Naive thymus-derived CD4-positive, alpha-beta T cell (primary cell): ENCODE measurements at places on chromosomes 4 and X.

DNA sequence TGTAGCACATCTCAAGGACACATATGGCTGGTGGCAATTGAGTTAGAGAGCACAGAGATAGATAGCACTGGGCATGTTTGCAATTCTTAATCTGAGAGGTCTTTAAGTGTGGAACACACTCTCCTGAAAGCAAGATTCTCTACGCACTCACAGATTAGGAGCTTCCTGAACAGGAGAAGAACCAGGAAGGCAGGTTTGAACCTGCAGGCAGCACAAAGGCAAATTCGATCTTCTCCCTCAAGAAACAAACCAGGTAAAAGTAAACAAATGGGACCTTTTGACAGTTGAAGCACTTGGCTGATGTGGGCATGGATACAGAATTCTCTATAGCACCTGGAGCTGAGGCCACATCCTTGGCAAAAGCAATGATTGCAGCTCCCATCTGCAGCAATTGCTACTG lies 24.3 kb downstream of the HS3ST1 start:
- no peak for DNase-seq

GRCh38 chrX:123830309-123830708 lies 29.5 kb upstream of the XIAP start:
- DNase-seq = no peak

DNA sequence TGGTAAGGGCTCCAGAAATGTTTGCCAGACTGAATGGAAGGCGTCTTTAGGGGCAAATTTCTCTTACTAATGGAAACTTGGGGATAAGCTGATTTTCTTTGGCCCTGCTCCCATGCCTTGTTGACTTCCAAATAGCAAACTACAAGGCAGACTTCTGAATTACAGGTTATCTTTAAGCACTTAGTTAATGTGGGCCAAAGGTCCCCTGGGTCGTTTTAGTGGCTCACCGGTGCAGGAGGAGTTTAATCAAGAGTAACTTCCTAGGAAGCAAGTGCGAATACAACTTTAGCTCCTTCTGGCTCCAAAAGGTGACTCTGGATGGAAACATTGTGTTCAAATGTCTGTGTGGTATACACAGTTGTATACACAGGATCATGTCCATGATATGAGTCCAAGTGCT lies 323.6 kb downstream of the SLITRK2 start:
- DNase-seq = no peak

- no peak for DNase-seq
Measured at GRCh38 chrX:74579597-74580198, 34.7 kb downstream of the RLIM start.

DNA sequence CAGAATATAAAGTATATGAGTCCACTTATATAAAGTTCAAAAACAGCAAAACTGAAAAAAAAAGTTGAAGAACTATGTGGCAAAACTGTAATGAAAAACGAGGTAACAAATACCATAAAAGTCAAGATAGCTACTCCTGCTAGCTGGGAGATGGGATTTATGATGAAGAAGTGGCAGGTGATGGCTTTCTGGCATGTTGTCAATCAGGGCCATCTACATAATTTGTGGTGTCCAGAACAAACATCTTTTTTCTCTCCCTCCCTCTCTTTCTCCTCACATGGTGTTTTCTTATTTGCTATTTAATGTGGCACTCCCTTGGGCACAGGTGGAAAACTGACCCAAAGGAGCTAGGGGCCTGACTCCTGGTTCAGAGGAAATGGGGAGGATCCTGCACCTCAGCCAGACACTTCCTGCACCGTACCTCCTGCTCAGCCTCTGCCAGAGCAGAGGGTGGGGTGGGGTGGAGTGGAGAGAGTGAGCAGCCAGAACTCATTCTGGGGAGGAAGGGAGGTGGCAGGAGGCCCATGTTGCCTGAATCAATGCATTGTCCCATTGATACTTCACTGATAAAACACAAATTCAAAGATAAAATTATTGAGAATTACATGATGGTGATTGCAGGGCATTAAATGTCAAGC lies 5.3 kb upstream of the SAP30 start:
- DNase-seq = no peak

DNA sequence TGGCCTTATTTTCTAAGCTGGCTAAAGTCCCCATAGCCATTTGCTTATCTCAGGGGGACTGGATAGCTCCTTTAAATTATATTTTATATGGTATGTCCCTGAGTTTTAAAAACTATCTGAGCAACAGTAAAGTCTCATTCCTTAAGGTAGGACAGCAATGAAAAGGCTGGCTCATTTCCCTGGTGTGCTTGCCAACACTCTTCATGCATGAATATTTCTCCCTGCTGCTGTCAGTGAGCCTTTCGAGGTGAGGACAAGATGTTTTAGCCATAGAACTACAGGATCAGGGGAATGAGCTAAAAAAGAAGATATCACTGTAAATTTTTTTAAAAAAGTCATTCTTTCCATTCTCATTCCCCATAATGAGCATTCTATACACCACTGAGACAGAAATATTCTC lies 427.3 kb upstream of the FAM241A start:
- no peak for DNase-seq

GRCh38 chr4:2939383-2940243 lies 23.6 kb downstream of the NOP14 start:
- DNase-seq = no peak

DNA sequence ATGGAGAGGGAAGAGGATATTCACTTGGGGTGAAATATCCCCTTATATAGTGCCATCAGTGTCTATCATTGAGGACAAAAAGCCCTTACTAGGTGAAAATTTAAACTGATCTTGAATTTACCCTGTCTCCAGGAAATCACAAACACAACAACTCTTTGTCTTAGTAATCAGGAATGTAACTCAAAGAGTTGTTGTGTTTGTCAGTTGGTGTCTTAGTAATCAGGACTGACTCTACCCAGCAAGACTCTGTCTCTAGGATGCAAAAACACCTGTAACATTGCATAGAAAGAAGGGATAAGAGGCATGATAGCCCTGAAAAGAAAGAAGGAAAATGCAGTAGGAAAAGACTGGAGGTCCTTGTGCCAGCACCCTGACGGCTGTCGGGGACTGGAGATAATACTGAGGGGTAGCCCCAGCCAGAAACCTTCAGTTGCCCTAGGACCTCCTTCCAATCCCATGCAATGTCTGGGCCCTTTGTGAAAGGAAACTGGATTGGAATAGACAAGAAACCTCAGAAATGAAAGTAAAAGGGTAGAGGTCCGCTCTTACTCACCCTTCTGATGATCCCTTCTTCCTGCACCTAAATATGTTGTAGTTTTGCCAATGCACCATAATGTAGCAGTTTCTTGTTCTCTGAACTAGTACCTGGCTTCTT lies 45.3 kb downstream of the HMGB2 start:
- no peak for DNase-seq

DNA sequence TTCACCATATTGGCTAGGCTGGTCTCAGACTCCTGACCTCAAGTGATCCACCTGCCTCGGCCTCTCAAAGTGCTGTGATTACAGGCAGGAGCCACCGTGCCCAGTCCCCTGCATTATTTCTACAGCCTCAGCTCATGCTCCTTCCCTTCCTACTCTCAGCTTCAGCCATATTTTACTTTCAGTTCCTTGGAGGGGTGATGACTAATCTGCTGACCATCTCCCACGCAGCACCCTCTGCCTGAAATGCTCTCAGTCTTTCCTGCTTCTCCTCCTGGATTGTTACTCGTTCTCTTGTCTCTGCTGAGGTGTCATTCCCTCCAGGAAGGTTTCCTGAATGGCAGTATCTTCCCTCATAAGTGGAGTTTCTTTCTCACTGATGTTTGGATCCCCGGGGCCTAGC lies 63.3 kb downstream of the MOSPD2 start:
- DNase-seq = no peak

DNA sequence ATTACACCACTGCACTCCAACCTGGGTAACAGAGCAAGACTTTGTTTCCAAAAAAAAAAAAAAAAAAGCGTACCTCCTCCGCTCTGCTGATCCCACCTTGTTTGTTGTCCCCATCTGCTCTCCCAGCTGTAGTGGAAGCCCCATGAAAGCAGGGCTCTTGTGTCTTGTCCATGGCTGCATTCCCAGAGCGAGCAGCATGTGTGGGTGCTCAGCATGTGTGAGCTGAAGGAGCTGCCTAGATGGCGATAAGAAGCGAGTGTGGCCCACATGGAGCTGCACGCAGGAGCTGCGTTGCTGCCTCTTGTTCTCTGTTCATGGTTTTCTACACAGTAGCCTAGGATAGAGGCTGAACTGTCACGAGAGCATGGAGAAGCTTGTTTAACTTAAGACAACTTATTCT lies 12.4 kb downstream of the NSD2 start:
- DNase-seq = no peak

GRCh38 chrX:154092371-154092770 lies 5.1 kb downstream of the MECP2 start:
- no peak for DNase-seq

DNA sequence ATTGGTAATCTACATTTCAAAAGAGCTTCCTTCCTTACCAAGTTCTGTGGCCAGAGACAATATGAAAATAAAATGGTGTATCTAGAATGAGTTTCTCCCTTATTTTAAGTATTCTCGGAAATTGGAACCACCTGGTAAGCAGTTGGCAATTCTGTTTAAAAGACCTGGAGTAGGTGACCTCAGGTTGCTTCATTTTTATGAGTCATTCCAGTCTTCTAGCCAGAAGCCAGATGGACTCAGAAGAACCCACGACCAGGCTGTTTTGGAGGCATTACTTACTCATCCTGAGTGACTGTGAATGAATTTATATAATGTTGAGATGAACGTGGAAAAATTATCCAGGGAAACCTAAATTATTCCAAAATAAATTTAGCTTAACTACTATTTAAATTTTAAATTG lies 9.1 kb downstream of the BMPR1B start:
- DNase-seq = no peak
